SK-N-SH (cell line): ENCODE measurements at places on chromosomes 12 and 14.

GRCh38 chr14:71647086-71647784 is 285.0 kb upstream of the RGS6 start:
- DNase-seq: no peak

DNA sequence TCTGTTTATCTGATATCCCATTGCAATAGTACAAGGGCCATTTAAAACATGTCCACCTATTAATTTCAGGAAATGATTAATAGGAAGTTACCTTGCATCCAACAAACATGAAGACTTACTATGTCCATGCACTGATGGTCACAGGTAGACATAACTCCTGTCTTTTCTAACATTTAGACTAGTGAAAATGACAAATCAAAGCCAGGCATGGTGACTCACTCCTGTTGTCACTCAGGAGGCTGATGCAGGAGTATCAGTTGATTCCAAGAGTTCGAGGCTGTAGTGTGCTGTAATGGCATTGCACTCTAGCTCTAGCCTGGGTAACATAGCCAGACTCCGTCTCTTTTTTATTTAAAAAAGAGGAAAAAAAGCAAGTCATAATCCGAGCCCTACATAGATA is 14.8 kb downstream of the HSP90B1 start:
- DNase-seq: no peak

- peak; percentile 84 for DNase-seq
These were observed 40.9 kb downstream of the CCDC85C start for GRCh38 chr14:99562856-99563748.

DNA sequence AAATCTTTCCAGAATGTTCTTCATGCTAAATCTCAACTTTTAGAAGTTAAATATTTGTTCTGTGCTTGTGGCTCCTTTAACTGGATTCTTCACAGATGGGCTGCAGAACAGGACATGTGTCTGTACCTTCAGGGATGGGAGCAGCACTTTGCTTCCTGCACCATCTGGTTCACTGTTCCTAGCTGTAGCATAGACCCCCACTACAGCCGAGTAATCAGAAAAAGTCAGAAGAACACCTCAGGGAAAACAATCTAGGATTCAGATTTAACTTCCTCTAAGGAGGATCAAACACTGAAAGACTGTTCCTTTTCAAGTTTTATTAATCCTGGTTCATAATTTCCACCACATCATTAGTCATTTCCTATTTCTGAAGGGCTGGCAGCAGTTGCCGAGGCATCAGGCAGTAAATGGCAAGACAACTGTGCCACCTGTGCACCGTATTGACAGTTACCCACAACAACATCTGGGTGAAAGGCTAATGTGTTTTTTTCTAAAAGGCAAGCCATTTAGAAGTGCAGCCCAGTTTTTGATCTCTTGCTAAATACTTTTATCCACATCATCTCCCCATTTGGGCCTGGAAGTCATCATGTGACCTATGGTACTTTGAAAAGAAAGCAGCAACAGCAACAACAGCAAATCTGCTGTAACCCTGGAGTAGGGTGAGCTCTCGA is 212.8 kb upstream of the BMP4 start:
- DNase-seq: no peak
